Ureter (tissue), 1 donor: ENCODE measurements at places on chromosomes 2 and 18. TPM values are rescaled to one million over a fixed set of nuclear protein-coding genes. Genes with fewer than 3 reads are reported as not detected.

DNA sequence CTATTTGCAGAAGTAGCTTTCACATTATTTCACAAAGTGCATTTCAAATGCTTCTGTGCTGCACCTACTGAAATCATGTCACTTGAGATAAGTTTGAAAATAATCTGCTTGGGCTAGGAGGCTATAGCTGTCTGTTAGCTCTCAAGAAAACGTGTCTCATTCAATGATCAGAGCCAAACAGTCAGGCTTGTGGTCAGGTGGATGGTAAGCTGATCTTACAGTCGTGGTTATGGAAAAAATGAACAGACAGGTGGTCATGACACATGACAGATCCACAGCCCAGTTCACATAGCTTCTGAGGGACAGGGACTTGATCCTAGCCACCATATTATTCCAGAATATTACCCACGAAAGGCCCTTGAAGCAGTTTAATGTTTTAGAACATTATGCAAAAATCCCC lies 26.5 kb upstream of the RFX8 start:
- no peak for DNase-seq

GRCh38 chr2:15618449-15618855 lies 26.8 kb downstream of the DDX1 start:
- DNase-seq, result no peak

GRCh38 chr2:38866773-38867443 lies 8.8 kb downstream of the DHX57 start:
- no peak for DNase-seq

DNA sequence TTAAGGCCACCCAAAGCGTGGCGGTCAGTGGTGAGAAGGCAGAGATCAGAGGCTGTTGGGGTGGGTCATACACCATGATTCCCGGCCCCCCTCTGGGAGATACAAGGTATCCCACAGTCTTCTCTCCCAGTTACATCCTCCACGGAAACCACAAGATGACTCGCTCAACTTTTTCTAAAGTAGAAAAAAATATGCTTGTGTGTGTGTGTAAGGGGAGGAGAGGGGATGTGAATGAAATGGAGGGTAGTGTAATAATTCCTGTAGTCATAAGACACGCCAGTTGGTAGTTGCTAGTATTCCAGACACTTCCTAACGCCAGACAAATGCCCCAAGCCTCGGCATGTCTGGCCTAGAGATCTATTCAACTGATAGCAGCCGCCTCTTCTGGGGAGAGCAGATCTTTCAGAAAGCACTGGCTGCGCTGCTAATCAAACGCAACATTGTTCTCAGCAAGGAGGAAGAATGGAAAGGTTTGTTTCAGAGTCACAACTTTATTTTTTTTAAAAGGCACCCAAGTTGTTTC lies 143.5 kb downstream of the TGIF1 start:
- DNase-seq, result no peak

DNA sequence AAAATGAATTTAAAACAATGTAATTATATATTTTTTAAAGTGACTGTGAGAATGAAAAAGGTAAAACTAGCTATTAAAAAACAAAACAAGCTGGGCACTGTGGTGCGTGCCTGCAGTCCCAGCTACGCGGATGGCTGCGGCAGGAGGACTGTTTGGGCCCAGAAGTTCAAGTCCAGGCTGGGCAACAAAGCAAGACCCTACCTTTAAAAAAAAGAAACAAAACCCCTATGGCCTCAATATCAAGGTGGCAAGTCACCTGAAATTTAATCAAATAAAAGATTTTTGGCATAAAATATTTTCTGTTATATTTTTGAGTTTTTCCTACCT lies 46.9 kb upstream of the STRN start:
- DNase-seq, result no peak

DNA sequence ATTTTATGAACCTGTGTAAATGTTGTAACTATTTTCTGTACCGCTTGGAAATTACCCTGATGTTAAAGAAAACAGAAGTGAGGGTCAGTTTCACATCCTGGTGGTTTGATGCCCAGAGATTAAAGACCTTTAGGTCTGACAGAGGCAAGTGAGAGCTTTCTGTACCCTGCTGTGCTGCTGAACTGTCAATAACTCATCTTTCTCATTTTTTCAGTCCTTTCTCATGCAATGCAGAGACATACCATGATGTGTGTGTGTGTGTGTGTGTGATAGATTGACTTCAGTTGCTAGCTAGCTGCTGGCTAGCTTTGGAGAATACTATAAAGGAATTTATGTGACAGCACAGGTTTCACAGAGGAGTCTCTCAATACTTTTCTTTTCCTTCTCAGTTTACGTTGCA lies 2025.6 kb upstream of the LRRTM1 start:
- DNase-seq, result no peak

DNA sequence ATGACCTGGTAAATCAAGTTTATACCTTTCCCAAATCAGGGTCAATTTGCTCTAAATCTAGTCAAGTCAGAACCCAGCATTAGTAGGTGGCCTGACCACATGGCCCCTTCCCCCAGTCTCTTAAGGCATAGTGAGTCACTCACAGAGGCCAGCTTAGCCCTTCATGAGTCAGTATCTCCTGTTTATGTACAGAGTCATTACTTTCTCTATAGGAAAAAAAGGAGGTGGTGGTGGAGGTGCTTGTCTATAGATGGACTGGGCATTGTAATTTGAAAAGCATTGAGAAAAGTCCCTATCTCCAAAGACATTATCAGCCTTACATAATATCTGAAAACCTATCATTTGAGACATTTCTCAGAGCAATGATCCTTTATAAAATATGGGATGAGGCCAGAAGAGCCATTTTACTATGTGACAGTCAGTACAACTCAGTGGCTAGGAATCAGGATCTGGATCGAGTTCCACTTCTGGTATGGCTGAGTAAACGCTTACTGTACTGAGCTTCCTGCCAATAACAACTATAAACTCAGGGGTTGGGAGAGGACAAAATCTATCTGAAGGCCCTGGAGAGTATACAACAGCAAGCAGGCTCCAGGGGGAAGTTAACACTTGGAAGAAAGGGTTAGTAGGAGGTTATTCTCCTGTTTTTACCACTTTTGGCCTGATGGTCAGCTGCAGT lies 22.5 kb upstream of the SIGLEC15 start:
- DNase-seq, result peak; percentile 73

- no peak for DNase-seq
These were observed 51.8 kb downstream of the SH3RF3 start for GRCh38 chr2:109180786-109181185.

DNA sequence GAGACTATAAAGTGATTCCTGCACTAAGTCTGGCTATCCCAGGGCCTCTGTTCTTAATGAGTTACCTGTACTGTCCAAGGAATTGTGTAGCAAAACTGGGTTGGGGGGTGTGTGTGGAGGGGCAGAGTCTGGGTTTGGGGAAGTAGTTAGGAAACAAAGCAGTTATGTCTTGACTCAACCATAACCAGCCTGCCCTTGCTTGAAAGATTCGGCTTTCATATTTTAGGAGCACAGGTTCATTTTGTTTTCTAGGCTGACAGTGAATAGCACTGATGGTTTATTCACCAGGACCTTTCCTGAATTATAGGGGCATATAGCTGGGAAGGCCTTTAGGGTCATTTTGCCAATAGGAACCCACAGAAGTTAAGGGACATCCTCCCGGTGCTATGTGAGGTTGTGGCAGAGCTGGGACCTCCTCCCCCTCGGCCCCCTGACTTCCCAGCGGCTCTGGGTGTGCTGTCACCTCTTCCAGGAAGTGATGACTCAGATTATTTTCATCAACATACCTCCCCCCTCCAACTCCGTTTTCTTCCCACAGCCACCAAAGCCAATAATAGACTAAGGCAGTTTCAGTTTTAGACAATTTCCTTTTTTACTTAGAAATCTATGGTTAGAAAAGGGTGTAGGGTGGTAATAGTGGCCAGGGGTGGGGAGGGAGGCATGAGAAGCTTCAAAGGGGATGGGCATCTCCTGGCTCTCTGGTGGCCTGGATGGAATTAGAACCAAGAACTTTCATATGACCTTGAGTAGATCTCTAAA lies 44.8 kb downstream of the SETBP1 start:
- no peak for DNase-seq

- DNase-seq, result no peak
These were observed 107.9 kb downstream of the MAP4K4 start for GRCh38 chr2:101805152-101806088.

DNA sequence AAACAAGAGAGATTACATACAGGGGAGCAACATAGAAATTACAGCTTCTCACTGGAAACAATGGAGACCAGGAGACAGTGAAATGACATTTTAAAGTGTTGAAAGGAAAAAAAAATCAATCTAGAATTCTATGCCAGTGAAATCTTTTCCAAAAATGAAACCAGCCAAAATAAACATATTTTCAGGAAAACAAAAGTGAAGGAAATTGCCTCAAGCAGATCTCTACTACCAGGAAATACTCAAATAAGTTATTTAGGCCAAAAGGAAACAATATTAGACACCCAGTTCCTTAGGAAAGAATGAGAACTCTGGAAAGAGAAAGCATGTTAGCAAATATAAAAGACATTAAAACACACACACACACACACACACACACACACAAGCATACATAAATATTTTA lies 339.9 kb upstream of the NCKAP5 start:
- no peak for DNase-seq

- no peak for DNase-seq
These were observed 52.8 kb upstream of the HAAO start for GRCh38 chr2:42844901-42845821.

GRCh38 chr18:57077786-57078552 lies 68.9 kb upstream of the BOD1L2 start:
- DNase-seq, result no peak

GRCh38 chr2:138581909-138582308 lies 80.3 kb downstream of the SPOPL start:
- DNase-seq, result no peak

- no peak for DNase-seq
These were observed 103.5 kb downstream of the CABLES1 start for GRCh38 chr18:23238651-23239349.

GRCh38 chr18:80046961-80047541 lies 12.8 kb downstream of the RBFA start:
- DNase-seq, result no peak

- DNase-seq, result no peak
These were observed 398.8 kb upstream of the TMEFF2 start for GRCh38 chr2:192593561-192593960.

Gene REG3G
- not detected for total RNA-seq

Gene PLEKHM3
- total RNA-seq, result 15.2 TPM

Gene AQP4
- total RNA-seq, result 0.23 TPM

Gene OTOF
- total RNA-seq, result 0.29 TPM

Gene NOSTRIN
- 31.4 TPM for total RNA-seq

Gene ALPP
- not detected for total RNA-seq

Gene DNAJC5G
- total RNA-seq, result not detected

Gene SOS1
- 53.7 TPM for total RNA-seq

Gene DYSF
- total RNA-seq, result 15.2 TPM

Gene COX7A2L
- 89.9 TPM for total RNA-seq
